ENCODE measurements at places on chromosomes 11 and 22.

DNA sequence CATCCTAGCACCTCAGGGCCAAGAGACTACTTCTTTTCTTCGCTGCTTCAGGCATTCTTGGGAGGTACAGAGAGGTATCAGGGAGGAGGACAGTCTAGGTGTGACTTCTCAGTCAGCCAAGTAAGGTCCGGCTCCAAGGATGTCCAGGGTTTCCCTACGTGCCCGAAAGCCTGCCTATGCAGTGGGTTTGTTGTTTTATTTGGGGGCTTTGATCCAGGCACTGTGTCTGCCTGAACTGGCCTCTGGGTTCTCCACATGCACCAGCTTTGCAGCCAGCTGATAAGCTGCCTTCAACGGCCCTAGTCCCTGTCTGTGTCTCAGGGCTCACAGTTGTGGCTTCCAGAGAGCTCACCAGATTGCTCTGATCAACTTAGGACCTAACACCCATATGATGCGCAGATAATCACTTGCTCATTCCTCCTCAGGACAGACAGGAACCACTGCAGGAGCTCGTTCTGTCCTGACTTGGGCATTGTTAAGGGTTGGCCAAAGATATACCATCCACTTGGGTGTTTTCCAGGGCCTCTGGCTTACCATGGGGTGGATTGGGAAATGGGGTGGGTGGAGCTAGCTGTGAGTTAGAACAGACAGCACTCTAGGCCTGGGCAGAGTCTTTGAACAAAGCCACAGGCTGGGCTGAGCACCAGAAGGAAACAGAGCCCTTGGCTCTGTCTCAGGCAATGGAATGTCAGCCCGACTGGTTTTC lies 45.5 kb upstream of the CRYBB3 start:
- peak; percentile 7 for DNase-seq

- DNase-seq: no peak
These were observed 1.8 kb downstream of the BSCL2 start for GRCh38 chr11:62705413-62705812.

GRCh38 chr11:73173755-73174494 lies 31.8 kb upstream of the FCHSD2 start:
- DNase-seq: no peak

DNA sequence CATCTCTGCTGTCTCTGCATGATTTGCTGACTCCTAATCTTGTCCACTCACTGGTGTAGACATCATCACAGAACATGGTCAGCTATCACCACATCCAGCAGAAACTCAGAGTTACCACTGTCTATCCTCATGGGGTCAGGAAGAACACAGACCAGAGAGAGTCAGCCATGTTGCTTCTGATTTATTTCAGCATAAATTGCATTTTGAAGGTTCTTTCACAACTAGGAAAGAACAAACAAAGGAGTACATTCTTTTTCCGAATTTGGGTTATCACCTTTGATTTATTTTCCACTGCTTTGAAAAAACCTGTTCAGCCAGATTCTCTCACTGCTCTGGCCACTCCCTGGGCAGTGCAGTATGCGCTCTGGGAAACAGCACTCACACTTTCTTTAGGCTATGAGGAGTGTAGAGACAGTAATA lies 172.0 kb upstream of the MTMR2 start:
- no peak for DNase-seq

DNA sequence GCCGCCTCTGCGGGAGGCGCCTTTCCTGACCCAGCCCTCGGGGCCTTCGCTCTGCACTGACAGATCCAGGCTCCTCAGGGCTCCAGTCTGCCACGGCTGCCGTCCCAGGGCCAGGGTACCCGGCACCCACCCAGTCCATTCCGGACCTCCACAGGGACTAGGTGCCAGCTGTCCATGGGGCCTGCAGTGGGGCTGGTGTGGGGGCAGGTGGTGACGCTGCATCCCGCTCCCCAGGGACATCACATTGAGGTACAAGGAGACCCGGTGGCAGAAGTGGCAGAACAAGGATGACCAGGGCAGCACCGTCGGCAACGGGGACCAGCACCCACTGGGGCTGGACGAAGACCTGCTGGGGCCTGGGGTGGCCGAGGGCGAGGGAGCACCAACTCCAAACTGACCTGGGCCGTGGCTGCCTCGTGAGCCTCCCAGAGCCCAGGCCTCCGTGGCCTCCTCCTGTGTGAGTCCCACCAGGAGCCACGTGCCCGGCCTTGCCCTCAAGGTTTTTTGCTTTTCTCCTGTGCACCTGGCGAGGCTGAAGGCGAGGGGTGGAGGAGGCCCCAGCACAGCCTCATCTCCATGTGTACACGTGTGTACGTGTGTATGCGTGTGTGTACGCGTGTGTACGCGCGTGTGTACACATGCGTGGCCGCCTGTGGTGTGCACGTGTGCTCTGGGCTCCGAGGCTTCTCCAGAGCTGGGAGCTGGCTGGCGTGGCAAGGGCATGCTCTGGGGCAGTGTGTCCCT lies 16.7 kb downstream of the RNH1 start:
- DNase-seq: no peak

DNA sequence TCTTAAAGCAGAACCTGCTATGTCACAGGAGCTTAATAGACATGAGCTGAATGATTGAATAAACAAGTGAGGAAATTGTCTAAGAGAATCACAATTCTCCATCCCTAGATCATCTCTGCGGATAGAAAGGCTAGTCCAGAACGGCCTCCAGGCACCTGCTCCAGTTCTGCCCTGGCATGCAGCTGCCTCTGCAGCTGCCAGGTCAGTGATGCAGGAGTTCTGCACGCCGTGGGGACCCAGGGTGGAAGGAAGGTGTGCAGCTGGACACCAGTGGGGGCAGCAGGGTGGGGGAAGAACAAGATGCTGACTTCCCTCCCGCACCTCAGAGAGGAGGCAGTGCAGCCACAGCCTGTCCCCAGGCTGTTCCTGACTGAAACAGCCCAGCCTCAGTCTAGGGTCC lies 192.1 kb upstream of the NCAM1 start:
- no peak for DNase-seq

GRCh38 chr22:21927174-21927823 lies 25.3 kb downstream of the PPM1F start:
- peak; percentile 41 for DNase-seq

- no peak for DNase-seq
These were observed 46.3 kb upstream of the MPEG1 start for GRCh38 chr11:59259047-59259446.

DNA sequence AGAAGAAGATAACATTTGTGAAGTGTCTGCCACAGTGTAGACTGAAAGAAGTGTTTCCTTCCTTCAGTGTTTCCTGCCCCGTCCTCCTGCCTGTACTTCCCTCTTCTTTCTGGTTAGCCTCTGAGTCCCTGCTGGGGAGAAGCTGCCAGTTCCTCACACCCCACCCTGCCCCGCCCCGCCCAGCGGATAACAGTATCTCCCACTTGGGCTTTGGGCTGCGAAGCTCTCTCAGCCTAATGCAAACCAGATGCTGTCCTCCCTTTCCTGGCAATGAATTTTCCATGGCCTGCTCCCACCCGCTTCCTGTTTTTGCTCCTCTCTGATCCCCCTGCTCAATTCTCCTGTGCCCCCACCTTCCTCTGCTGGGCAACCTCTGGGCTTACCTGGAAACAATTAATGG lies 5.2 kb upstream of the RAB3IL1 start:
- no peak for DNase-seq

- DNase-seq: no peak
These were observed 48.9 kb upstream of the TBCEL start for GRCh38 chr11:120974965-120975364.

DNA sequence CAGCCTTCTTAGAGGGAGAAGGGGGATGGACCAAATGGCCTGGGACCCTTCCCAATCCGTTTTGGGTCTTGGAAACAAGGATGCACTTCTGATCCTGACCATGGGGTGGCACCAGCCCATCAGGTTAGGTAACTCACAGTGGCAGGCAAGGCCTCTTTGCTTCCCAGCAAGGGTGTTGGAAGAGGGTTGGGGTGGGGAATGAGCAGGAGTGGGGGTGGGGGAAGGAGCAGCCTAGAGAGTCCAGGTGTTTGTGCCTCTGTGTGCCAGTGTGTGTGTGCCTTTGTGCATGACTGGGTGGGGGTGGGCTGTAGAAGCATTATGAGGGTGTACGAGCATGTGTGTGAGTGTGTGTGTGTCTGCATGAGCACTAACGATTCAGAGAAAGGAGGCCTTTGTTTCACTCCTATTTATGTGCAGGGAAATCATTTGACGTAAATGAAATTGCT lies 213.1 kb downstream of the INSC start:
- peak; percentile 6 for DNase-seq

DNA sequence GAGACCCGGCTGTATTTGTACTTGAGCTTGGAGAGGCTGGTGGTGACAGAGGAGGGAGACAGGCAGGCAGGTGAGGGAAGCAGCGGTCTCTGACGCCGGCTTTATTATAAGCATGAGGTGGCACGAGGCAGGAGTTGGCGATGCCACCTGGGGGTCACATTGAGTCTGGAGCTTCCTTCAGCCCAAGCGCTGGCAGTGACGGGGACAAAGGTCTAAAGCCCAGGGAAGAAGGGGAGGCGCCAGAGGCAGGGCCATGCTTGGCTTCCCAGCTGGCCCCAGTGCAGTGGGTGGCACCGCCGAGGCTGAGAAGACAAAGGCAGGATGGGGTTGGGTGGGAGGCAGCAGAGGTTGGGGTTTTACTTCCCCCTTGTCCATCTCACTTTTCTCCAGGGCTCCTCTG lies 4.5 kb downstream of the FXYD2 start:
- no peak for DNase-seq

DNA sequence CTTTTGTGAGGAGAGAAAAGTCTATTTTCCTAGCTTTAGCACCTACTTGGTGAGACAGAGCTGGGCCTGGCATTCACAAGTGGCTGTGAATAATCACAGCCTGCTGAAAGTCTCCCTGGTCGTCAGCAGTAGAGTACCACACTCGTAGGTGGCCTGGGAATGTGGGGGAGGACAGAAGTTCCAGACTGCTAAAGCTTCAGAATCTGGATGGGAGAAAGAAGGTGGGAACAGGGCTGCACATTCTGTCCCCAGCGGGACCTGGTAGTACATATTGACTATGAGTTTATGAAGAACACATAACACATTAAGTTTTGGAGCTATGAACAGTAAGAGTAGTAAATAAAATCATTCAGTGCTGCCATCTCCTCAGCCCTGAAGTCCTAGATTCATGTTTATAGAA lies 19.0 kb upstream of the LIMK2 start:
- peak; percentile 36 for DNase-seq

- no peak for DNase-seq
These were observed 27.6 kb upstream of the MGAT3 start for GRCh38 chr22:39429186-39429585.

DNA sequence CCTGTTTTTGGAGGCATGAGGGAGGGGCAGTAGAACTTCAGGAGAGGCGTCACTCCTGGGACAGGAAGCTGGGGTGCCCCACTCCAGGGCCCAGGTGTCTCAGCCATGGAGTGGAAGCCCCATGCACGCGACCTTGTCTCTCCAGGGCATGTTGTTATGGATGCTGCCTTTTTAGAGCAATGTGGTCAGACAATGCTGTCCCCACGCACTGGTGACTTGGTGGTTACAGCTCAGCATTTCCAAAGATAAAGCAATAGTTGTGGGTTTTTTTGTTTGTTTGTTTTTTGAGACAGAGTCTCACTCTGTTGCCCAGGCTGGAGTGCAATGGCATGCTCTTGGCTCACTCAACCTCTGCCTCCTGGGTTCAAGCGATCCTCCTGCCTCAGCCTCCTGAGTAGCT lies 22.3 kb downstream of the EIF4G2 start:
- DNase-seq: no peak

GRCh38 chr11:13000116-13000515 lies 9.0 kb upstream of the RASSF10 start:
- DNase-seq: no peak

DNA sequence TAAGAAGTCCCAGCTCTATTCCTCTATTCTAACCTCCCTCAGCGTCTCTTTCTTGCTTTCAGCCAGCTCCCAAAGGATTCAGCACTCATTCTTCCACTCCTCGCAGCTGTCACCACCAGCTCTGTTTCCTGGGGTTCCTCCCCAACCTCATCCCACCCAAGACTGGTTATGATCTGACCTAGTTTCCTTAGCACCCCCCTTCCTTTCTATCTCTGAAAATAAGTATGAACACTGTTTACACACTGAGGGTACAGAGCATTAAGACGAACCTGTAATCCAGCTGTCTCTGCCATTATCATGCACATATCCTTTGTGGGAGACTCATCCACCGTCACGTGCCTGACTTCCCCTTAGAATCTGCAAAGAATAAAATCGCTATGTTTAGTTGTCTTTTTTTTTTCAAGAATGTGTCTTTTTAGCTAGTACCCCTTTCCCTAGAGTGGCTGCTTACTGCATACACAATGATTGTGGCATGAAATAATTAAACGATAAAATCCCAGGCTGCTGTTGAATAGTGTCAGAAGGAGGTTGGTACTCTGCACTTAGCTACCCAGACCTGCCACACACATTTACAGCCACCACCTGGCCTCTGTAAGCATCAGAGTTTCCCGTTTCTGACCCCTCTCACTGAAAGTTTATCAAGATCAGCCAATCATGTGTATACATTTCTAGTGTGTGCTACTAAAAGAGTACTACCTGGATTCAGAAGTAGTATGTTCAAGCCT lies 26.9 kb upstream of the CSTF3 start:
- DNase-seq: no peak

DNA sequence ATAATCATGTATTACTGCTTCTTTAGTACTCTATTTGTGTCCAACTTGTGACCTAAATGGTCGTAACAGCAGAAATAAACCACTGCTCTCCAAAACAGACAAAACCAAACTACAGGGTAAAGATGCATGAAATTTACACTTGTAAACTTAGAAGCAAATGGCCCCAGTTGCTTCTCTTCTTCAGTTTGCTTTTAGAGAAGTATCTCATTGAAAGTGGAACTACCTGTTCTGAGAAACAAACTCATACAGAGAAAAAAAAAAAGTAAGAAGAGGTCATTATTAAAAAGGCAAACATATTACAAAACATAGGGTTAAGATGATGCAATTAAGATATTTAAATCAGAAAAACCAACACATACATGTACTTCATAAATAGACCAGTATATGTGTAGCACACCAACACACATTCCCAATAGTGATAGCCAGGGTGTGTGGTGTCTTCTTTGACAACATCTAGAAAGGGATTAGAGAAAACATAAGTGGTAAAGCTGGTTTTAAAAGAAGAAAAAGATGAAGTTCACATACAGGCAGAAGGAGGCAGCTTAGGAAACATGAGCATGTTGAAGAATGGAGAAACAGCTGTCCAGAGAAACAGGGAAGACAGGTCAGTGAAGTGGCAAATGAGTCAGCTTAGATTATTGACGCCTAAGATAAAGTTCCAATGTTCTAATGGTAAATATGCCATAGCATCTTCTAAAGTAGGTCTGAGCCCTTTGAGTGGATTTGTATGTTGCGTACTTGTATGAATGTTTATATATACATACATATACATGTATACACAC lies 844.7 kb upstream of the CCDC90B start:
- DNase-seq: no peak

Data from anterior cingulate cortex (tissue), 58 donors.